Fibroblast of skin of left quadriceps (primary cell): ENCODE measurements at places on chromosomes 16 and 17.

DNA sequence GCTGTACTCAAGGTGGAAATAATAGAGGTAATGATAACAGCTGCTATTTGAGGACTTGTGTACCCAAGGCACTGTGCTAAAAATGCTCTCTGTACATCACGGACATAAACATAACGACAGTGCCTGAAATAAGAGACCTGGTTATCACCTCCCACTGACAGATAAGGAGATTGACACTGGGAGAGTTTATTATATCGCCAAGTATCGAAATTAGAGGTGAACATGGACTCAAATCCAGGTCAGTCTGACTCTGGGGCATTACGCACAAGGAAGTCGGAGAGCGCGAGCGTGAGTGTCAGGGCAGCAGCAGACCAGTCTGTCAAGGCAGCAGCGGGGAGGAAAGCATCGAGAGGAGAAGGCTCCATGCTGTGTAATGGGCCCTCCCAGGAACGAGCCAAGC is 57.1 kb downstream of the GOSR1 start:
- DNase-seq, result no peak

GRCh38 chr16:19366391-19366790 is 51.3 kb upstream of the TMC5 start:
- no peak for DNase-seq

GRCh38 chr16:79607587-79607986 is 7.0 kb upstream of the MAF start:
- no peak for DNase-seq

DNA sequence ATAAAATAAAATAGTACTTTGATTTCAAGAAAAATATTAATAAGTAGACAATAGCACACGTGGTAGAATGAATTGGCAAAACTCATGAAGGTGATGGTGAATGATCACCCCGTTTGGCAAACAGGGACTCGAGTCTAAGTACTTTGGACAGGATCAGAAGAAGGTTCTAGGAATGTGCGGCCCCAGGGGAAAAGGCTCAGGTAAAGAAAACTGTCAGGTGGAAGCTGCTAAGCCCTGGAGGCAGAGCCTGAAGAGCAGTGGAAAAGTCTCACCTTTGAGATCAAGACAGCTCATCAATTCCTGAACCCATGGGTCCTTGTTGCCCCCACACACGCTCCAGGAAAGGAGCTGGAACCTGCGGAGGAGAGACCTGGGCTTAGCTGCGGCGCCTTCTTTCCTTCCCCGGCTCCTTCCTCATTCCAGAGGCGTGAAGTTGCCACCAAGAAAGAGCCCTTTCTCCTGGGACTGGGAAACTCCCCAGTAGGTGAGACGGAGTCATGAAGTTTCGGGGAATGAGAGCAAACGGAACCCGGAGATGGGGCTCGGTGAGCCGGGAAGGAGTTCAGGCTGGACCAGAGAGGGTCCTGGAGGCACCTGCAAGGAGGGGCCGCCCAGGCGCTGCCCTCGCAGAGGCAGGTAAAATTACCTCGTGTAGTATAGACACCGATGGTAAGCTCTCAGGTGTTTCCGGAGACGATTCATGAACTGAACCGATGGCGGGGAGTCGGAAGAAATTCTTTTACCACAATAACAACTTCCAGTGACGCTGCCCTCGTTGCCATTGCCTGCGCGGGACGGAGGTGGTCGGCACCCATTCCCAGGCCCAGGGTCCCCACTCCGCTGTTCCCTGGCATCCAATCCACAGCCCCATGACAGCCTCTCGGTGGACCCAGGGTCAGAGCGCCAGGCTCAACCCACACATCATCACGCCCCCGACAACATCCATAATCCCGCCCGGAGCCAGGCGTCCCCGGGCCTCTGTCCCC is 1.2 kb upstream of the ZMYND15 start:
- no peak for DNase-seq

DNA sequence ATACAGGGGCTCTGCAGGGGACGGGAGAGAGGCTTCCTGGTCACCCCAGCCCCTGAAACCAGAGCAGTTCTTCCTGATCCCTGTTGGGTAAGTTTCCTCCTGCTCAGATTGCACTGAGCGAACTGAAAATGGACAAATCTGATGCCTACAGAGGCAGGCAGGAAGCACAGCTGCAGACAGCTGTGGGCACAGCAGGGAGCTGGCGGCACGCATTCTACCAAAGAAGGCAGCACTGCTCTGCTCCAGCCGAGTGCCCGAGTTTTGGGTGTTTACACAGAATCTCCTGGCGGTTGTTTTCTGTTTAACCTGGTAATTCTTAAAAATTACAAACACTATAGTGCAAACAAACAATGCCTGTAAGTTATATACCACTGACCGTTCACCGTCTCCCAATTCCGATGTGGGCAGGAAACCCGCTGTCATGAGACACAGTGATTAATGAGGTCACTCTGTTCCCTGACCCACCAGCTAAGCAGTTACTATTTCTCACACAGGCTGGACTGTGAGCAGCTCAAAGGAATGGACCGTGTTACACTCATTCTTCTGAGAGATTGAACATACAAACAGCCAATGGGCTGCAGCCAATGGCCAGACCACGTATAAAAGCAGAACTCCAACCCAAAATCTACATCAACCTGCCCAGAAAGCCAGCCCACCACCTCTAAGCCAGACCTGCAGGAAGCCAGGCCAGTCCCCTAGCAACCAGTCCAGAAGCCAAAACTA is 25.5 kb downstream of the NSMCE1 start:
- DNase-seq, result no peak

- DNase-seq, result no peak
These were observed 856 bp upstream of the MON1B start for GRCh38 chr16:77190190-77190477.

DNA sequence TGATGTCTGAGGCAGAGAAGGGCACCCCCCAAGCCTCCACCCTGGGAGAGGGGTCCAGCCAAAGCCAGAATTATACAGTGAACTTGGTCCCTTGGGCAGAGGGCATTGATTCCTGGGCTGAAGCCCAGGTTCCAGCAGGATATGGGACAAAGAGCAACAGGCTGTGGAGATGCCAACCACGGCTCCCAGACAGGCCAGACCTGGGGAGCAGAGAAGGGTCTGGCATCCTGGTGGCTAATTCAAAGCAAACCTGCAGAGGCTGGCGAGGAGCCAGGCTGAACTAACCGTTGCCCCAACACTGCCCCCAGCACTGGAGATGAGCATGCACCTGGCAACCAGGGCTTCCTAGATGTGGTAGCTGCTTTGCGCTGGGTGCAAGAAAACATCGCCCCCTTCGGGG is 3.0 kb downstream of the CES3 start:
- no peak for DNase-seq

- DNase-seq, result peak; percentile 38
These were observed at the start of gene HLF for GRCh38 chr17:55264645-55265298. Gene HLF, plus strand, starts transcription at chr17:55264960. Its CDS starts 525 bp downstream, at chr17:55265485.

- DNase-seq, result peak; percentile 4
These were observed 30.3 kb downstream of the CHD9NB start for GRCh38 chr16:53022374-53022773.

GRCh38 chr16:84530590-84530989 is 26.1 kb upstream of the MEAK7 start:
- DNase-seq, result no peak

DNA sequence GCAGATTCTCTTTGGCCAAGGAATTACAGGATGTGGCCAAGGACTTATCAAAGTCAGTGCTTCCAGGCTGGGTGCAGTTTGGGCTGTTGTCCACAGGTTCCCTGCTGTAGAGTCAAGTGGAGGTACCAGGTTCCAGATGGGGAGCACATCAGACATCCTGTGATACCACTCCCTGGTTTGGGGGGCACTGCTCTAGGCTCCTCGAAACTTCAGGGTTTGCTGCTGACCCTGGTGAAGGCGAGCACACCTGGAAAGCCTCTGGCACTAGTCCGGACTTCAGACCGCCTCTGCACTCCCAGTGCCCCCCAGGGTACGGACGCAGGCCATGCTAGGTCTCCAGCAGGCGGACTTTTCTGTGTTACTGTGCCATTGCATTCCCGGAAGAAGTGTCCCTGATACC is 10.7 kb downstream of the SLC47A1 start:
- DNase-seq, result no peak

DNA sequence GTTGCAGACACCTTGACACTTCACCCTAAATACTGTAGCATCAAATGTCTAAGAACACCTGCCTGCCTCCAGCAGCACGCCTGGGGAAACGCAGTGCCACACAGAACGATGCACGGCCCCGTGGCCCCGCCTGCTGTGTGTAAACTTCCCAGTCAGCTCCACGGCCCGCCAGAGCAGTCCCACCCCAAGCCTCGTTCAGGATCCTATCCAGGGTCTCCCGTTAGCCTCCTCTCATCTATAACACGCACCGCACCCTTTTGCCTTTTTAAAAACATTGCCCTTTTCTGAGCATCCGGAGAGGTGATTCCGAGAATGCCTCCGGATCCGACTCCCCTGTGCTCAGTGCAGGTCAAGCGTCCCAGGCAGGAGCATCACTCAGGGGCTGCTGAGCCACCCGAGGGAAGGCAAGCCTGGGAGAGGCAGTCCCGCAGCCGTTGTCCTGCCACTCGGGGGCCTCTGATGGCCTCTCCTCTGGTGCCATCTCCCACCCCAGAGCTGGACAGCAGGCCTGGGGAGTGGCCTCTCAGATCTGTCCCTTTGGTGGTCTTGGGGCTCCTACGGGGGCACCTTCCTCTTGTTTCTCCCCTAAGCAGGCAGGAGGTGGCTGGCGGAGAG is 37.9 kb upstream of the SLC38A10 start:
- no peak for DNase-seq

DNA sequence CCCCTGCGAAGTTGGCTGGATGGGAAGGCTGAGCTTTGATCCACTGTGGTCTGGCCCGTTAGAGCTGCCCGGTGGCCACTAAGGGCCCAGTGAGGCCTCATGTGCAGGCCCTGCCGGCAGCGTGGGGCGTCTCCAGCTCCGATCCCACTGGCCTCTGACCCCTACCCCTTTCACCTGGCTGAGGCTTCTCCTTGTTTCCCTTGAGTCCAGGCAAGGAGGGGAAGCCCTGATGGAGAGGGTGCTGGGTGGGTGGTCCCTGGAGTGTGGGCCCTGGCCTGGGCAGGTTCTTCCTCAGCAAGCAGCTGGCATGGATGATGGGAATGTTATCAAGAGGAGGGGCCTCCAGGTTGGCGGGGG is 356.8 kb downstream of the SEC14L1 start:
- no peak for DNase-seq

DNA sequence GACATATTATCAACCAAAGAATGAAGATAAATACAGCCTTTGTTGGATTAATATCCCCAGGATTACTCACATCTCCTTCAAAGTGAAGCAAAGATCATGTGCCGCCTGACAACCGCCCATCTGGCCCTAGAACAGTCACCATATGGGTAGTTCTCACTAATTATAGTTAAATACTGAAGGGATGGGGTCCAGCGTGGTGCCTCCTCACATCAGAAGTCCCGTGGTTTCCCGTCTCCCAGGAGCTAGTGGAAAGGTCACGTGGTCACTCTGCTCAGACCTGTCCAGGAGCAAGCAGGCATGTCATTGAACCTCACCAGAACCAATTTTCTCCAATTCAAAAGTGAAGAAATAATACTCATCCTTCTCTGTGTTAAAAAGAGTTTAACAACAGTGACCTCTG is 434.5 kb downstream of the SHISA9 start:
- no peak for DNase-seq

DNA sequence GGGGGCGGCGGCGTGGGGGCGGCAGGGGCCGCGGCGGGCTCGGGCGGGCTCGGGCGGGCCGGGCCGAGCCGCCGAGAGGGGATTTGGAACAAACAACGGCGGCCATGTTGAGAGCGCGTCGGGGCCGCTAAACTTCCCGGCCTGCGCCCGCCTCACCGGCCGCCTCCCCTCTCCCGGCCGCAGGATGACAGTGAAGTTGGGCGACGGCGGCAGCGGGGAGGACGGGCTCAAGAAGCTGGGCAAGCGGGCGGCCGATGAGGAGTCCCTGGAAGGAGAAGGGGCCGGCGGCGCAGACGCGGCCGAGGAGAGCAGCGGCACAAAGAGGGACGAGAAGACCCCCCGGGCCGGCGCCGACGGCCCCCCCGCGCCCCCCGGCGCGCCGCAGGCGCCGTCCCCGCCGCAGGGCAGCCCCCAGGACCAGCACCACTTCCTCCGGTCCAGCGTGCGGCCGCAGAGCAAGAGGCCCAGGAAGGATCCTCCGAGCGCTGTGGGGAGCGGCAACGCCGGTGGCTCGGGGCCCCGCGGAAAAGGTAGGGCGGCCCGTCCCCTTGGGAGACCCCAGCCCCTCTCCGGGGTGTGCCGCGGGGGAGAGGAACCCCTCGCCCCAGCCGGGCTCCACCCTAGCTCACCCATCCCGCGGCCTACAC is 2.4 kb downstream of the CRAMP1 start:
- DNase-seq, result no peak

DNA sequence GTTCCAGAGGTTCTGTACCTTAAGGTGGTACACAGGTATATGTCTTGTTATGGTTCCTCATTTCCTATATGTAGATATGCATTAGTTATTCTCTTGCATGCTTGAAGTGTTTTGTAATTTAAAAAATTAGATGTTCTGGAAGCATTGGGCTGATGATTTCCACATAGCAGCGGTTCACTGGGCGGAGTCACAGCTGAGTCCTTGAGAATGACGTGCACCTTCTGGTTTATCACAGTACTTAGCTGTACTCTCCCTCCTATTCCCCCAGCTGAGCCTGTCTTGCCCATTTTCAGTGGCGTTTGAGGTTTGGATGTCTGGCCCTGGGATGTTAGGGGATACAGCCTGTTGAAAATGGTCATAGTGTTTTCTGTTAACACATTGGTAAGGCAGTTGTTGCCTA is 327.1 kb downstream of the SNX29 start:
- no peak for DNase-seq

GRCh38 chr17:50638966-50639713 is 4.5 kb downstream of the ABCC3 start:
- DNase-seq, result peak; percentile 95

DNA sequence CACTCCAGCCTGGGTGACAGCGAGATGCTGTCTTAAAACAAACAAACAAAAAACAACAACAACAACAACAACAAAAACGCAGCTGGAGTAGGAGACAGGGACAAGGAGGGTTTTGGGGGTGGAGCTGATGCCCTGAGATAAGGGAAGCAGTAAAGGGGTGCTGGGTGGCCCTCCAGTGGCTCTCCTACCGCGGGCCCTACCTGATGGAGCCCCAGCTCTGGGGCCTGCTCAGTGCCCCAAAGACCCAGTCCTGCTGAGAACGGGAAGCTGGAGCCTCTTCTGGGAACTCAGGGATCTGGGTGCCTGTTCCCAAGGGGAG is 21.3 kb upstream of the NAGS start:
- DNase-seq, result no peak
